Stimulated activated CD8-positive, alpha-beta memory T cell treated with anti-CD3 and anti-CD28 coated beads, Interleukin-4, amount 100 ng/mL, for 1 hour (primary cell): ENCODE measurements at places on chromosomes 3 and 15.

DNA sequence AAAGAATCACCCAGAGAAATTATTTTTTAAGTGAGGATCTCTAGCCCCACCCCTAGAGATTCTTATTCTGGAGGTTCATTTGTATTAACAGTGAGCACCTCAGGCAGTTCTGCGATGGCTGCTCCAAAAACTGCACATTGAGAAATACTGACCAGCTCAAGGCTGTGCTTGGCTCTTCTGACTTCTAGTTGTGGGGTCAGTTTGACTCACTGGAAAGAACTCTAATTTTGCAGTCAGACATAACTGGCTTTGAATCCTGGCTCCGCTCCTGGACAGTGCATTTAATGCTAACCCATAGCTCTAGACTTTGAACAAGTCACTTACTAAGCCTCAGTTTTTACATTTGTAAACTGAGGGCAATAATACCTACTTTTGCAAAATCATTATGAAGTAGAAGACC, 123.6 kb upstream of the SKOR1 start:
- no peak for DNase-seq

DNA sequence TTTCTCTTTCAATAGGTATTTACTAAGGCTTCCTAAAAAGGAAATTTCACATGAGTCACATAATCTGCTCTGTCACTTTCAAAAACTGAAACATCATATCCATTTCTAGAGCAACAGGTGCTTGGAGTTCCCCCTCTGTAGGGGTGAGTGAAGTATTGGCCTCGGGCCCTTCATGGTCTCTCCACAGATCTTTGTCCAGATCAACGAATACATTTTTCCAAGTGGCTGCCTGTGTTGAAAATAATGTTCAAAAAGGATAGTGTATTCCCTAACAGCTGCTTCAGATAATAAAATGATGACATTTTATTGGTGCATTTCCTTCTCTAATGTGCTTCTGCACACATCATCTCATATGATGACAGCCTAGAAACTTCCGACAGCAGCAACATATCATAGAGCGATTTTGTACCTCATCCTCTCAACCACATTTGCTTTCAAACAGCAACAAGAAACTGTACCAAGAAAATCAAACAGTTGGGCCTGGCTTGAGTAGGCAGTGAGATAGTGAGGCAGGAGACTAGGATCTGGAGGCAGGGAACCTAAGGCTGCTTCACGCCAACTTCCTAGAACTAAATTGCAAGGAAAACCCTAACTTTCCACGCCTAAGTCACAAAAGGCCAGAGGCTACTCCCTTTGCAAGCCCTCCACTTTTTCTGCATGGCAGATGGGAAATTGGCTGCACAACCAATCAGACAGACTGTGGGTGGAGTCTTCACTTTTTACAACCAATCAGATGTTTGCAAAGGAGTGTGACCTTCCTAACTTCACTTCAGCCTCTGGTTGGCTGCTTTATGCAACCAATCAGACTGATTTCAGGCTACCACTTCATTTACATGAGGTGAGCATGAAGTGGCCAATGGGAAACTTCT, 340.2 kb downstream of the LRRC3B start:
- no peak for DNase-seq

- DNase-seq: no peak
Measured at GRCh38 chr3:7752005-7752404, 749.6 kb upstream of the LMCD1 start.

GRCh38 chr3:29512641-29513040, 231.8 kb downstream of the RBMS3 start:
- DNase-seq: no peak

DNA sequence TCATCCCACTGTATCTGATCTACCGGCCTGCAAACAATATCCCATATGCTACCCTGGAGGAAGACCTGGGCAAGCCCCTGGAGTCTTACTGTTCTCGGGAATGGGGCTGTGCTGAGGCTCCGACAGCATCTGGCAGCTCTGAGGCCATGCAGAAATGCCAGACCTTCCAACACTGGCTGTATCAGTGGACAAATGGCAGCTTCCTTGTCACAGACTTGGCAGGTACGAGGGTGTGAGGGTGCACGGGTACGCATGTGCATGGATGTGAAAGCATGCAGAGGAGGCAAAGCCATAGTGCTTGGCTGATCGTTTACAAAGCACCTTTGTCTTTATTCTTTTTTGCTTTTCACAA, 20.0 kb upstream of the SLC28A1 start:
- no peak for DNase-seq

DNA sequence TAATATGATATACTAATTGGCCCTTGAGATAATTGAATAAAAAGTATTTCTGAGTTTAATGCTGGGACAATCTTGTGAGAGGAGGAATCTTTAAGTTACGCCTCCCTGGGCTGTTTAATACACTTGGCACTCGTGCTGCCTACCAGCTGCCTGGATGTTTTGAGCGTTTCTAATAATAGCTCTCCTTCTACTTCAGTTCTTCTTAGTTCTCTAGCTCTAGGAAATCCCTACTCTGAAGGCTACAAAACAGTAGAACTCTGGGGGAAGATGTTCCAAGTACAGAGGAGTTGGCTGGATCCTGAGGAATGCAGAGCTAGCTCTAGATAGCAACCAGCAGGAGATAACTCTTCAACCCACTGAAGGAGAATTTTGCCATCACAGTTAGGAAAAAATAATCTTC, 3.5 kb downstream of the NAALADL2 start:
- DNase-seq: no peak

- no peak for DNase-seq
Measured at GRCh38 chr15:38745626-38746025, 181.0 kb upstream of the RASGRP1 start.

- DNase-seq: no peak
Measured at GRCh38 chr15:81411051-81411450, 37.0 kb upstream of the TMC3 start.

GRCh38 chr3:40387001-40387894, at the start of gene ENTPD3:
Gene ENTPD3 (plus strand): TSS chr3:40387184. CDS start chr3:40388058, 874 bp downstream.
- DNase-seq: peak; percentile 9

- DNase-seq: no peak
Measured at GRCh38 chr3:487614-488013, 291.1 kb downstream of the CHL1 start.

DNA sequence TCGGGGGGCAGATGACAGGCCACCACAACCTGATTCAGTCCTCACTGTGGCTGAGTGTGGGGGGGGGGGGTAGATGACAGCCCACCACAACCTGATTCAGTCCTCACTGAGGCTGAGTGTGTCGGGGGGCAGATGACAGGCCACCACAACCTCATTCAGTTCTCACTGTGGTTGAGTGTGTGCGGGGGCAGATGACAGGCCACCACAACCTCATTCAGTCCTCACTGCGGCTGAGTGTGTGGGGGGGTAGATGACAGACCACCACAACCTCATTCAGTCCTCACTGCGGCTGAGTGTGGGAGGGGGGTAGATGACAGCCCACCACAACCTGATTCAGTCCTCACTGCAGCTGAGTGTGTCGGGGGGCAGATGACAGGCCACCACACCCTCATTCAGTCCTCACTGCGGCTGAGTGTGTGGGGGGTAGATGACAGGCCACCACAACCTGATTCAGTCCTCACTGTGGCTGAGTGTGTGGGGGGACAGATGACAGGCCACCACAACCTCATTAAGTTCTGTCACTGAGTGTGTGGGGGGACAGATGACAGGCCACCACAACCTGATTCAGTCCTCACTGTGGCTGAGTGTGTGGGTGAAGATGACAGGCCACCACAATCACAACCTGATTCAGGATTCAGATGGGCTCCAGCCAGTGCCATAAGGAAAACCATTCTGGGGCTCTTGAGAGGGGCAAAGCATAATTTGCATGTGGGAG, 16.9 kb downstream of the ZNF717 start:
- no peak for DNase-seq

- no peak for DNase-seq
Measured at GRCh38 chr3:52030714-52031310, 25.6 kb downstream of the DUSP7 start.

- no peak for DNase-seq
Measured at GRCh38 chr3:62553811-62554210, 180.5 kb upstream of the FEZF2 start.

- DNase-seq: no peak
Measured at GRCh38 chr3:31839144-31839917, 141.7 kb downstream of the OSBPL10 start.

GRCh38 chr15:89654301-89654761, 936 bp downstream of the KIF7 start:
- no peak for DNase-seq

DNA sequence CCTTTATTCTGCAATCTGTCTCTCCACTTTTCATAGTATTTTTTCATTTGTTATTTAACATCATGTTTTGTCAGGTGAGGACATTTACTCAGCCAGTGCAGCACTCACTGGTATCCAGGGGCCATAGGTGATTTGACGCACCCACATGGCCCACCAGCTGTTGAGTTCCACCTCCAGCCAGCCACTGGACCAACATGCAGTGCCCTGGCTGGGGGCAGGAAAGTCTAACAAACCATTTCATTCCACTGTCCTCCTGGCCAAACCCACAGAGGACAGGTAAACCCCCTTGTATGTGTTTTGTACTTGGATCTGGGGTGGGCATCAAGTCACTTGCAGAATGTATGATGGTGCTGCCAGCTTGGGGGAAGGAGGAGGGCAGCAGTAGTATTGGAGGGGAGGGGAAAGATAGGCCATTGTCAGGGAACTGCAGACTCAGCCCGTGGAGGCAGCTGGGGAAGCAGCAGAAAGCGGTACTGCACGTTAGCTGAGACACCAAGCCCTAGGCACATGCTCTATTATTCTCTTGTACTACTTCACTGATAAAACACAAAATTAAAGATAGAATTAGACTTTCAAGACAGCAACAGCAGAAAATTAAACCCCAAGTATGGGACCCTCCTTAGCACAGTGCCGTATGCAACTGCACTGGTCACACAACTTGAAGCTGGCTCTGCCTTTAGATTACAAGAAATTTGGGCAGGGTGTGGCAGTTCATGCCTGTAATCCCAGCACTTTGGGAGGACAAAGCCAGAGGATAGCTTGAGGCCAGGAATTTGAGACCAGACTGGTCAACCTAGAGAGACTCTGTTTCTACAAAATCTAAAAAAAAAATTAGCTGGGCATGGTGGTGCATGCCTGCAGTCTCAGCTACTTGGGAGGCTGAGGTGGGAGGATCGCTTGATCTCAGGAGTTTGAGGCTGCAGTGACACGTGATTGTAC, 15.4 kb upstream of the RPL24 start:
- no peak for DNase-seq

DNA sequence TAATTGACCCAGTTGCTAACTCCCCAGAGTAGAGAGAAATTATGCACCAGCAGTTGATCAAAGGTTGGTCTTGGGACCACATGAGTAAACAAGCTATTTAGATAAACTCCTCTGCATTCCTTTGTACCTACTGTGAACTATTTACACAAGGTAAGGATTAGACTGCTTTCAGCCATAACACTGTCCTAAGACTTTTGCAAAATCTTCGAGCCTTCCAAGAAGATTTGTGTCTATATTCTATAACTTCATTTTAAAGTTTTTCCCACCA, 108.5 kb upstream of the UNC13C start:
- DNase-seq: no peak

DNA sequence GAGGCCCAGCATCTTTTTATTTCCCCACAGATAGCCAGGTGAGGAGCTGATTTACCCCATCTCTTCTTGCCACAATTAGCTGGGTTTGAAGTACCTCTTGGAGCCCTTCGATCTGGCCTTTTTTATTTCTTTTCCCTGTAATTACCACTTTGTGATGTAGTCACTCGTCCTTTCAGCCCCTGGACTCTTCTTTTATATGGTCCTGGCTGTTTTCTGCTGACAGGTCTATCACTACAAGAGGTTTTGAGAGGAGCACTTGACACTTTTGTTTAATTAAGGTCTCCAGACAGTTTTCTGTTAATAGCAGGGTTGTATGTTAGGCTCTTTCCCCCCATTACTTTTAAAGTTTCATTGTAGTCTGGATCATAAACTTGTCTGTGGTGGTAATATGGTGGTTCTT, 11.8 kb downstream of the ATXN7 start:
- no peak for DNase-seq
